ENCODE measurements at places on chromosomes 3 and 15. TPM values are rescaled to one million over a fixed set of nuclear protein-coding genes. Genes with fewer than 3 reads are reported as not detected.

The TGM5 gene
- total RNA-seq = not detected

The CASR gene
- not detected for total RNA-seq

DNA sequence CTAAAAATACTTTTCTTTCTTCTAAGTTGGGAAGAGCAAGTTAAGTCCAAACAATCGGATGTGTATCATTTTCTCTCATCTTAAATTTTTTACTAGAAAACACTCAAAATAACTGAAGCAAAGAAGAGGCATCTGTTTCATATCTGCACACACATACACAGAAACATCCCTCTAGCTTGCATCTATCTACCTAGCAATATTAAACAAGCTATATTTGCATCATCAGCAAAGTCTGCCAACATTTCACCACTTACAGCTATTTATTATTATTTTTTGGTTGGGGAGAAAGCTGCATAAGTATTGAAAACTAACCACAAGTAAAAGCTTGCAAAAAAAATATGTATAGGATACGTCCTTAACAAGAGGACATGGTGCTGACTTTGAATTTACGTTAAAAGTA, 1.9 kb downstream of the GOLIM4 start:
- DNase-seq = no peak

The CCR8 gene
- 87.2 TPM for total RNA-seq

The SCG3 gene
- total RNA-seq = not detected

DNA sequence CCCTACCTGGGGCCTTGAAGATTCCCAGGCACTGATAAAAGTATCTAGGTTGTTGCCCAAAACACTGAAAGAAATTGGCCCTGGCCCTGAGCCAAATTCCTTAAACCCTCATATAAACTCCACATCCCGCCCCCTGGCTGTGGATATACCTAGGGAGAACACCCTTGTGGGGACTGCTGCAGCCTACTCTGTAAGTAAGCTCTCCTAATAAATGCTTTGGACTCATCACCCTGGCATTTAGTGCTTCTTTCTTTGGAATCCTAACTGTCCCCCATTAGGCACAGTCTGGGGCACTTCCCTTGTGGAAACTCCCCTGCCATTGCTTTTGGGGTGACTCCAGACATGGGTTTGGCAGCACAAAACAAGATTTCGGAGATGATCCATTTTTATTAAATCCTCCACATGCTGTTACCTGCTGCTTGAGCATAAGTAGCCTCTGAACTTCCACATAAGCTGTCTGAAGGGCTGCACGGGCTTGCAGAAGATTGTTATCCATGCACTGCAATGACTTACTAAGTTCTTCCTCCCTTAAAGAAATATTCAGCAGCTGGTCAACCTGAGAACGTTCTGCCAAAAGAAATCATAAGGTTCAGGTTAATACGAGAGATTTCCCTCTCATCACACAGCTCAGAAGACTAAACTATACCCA, 46.4 kb downstream of the ZNF106 start:
- no peak for DNase-seq

Data from CD4-positive, CD25-positive, alpha-beta regulatory T cell (primary cell).